ENCODE measurements at places on chromosomes 7 and 10.

GRCh38 chr7:27532314-27532713, 130.4 kb downstream of the HIBADH start:
- ATAC-seq, result no peak

DNA sequence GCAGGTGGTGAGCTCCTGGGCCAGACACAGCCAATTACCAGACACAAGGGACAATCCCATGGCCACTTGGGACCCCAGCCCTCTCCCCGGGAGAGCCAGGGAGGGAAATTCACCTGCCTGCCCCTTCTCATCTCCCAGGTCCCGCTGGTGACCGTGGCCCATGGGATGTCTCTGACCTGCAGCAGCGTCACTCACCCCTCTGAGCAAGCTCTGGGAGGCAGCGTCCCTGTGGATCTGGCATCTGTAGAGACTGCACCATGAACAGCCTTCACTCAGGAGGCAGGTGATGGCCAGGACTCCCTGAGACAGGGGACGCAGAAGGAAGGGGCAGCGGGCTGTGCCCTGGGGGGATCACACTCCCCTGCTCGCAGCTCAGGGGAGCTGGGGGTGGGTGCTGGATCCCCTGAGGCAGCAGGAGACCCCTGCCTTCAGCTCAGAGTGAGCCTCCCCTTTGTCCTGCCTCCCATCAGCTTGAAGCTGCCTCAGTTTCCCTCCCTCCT, 90.8 kb downstream of the FOXL3 start:
- no peak for ATAC-seq

- no peak for ATAC-seq
Measured at GRCh38 chr10:35487336-35488034, 117.7 kb upstream of the GJD4 start.

DNA sequence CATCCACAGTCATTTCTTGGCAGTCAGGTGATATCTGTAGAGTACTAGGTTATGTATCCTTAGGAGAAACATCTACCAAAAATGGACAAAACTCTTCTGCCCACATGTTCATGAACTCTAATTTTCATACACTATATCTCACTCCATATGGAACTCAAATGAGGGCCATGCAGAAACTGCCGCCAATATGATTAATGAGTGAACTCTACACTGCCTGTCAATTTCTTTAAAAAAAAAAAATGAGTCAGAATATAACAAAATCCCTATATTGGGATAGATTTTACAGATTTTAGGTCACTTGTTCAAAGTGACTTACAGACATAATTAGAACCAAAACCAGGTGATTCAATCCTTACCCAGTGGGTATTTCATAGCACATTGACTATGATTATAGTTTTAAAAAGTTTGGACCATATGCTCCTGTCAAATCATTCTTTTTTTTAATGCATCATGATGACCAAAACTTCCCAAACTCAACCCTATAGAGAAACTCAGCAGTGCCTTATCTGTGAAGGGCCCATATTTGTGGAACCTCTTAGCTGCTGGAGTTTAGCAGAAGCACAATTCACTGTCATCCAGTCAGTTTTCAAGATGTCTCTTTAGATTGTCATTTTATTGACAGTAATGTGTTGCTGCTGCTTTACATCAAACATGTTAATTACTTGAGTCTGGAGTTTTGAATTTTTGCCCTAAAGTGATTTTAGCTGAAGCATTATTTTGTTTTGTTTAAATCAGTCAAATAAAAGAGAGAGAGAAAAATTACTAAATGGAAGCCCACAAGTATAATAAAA, 11.1 kb downstream of the LRRN3 start:
- no peak for ATAC-seq

DNA sequence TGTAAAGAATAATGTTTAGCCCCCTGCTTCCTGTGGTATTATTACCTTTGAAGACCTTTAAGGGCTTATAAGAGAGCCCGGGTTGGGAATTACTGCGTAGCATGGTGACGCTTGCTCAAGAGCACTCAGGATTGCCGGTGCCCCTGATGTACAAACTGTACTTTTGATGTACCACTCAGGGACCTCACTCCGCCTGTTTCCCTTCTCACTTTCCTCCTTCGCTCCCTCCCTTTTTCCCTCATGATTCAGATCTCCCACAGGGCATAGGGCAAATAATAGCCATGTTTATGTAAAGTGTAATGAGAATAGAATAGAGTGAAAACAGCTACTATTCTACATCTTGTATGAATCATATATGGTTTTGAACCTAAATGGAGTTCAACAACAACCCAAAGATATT, 77.8 kb upstream of the PDCD4 start:
- no peak for ATAC-seq

DNA sequence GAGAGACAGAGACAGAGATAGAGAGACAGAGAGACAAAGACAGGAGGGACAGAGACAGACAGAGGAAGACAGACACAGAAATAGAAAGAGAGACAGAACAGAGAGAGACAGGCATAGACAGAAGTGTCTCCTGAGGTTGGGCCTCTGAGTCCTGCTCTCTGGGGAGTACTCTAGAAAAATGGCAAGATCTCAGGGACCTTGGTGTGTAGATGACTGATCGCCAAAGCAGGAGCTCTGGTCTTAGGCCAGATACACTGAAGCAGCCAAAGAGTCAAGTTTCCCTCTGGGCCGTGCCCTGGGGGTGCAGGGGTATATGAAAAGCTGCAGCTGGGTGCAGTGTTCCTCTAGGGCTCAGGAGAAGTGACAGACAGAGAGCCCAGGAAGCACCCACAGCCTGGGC, 176.6 kb upstream of the TNS3 start:
- no peak for ATAC-seq

DNA sequence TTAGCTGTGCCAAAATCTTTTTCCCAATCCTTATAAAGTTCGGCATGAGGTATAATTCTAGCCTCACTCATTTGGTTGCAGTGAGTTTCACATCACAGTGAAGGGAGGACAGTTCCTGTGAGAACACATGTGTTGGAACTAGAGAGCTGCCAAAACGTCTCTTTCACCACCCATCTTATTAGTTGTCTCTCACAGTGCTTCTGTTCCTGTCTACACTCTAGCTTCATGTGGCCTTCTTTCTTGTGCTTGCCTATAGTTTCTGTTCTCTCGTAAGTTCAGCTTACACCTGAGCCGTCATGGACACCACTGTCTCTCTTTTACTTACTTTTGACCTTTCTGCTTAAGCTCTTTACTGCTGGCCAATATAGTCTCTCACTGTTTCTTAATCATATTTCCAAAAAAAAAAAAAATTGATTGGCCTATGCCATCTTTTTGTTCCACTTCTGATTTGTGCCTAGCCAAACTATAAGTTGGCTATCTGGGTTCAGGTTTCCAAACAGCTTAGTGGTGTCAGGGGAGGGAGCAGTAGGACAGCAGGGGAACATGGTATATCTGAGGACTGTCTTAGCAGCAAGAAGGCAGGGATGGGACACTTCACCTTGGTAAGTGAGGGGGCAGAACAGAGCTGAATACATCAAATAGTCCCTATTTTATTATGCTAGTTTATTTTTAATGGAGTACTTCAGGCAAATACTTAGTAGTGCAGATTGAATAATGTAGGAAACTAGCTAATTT, 38.0 kb downstream of the ZNRF2 start:
- peak; percentile 88 for ATAC-seq

All from stimulated activated memory B cell treated with anti-CD40 and anti-IgM and Interleukin-4, amounts not matched to agents 10 μg/mL and 1 μg/mL and 100 μg/mL, for 72 hours (primary cell).